Stimulated activated CD8-positive, alpha-beta memory T cell treated with anti-CD3 and anti-CD28 coated beads, Interleukin-15, amount 100 ng/mL, for 1 hour (primary cell): ENCODE measurements at places on chromosomes 4 and X.

GRCh38 chr4:74104145-74104544 lies 5.2 kb upstream of the CXCL2 start:
- DNase-seq: no peak

- no peak for DNase-seq
Observed at GRCh38 chr4:27057662-27058061, 197.0 kb downstream of the STIM2 start.

- no peak for DNase-seq
Observed at GRCh38 chr4:68249434-68249833, 3.9 kb upstream of the TMPRSS11B start.

DNA sequence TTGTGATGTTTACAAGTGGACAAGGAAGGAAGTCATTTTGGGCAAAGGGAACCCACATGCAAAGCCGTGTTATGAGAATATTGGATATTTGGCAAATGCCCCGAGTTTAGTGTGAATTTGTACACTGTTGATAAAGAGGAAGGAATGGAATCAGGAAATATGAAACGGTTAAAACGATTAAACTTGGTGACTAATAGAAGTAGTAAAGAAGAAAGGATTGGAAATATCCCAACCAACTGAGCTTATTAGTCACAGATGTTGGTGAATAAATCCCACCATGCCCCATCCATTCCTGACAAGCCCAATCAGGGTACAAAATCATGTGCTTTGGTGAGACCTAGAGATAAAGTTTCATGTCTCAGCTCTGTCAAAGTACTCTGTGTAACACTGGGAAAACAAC lies 22.0 kb downstream of the ARHGAP24 start:
- DNase-seq: no peak

DNA sequence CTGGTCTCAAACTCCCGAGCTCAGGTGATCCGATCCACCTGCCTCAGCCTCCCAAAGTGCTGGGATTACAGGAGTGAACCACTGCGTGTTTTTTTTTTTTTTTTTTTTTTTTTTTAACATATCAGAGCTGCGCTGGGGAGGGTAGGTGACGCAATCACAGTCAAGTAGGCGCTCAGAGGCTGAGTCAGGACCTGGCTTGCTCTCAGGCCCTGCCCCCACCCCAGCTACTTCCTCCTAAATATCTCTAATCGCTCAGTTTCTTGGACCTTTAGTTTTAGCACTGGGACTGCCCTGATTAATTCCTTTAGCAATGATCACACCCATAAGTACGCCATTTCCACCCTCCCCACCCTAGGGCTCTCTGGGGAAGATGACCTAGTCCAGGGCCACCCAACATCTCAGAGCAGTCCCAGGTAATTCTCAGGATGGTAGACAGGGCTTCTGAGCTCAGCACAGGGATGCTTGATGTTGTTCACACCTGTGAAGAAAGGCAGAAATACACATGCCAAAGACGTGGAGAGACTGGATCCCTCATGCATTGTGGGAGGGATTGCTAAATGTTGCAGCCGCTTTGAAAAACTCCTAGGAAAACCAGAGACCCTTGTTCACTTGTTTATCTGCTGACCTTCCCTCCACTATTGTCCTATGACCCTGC lies 50.2 kb downstream of the DDX3X start:
- DNase-seq: no peak

DNA sequence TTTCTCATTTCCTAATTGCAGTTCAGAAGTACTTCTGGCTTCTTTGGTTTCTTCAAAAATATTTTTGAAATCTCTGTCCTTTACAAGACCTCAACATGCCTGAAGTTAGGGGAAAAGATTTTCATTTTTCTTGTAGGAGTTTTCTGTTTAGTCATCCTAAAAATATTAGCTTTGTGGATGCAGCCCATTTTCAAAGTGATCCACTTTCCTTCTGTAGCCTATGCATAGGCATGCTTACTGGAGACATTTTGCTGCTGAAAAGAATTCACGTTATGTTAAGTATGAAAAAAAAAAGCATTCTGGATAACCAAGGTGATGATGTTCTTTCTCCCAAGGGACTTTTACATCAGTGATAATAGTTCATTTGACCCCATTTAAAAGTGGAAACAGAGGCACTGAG lies 245.6 kb downstream of the THOC2 start:
- no peak for DNase-seq

- no peak for DNase-seq
Observed at GRCh38 chr4:184583738-184584502, 65.3 kb downstream of the CASP3 start.

DNA sequence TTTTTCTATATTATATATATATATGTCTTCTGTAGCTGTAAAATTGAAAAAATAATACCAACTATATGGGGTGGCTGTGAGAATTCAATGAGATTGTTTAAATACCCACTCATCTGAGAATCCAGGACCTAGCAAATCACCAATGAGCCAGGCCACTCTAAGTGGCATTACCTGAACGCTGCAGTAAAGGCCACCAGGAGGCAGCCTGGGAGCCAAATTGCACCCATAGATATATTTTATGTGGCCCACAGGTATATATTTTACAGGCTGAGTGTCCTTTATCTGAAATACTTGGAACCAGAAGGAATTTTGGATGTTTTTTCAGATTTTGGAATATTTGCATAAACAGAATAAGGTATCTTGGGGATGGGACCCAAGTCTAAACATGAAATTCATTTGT lies 58.2 kb upstream of the C4orf50 start:
- no peak for DNase-seq

- no peak for DNase-seq
Observed at GRCh38 chr4:153234885-153235284, 30.6 kb downstream of the TRIM2 start.

- DNase-seq: no peak
Observed at GRCh38 chr4:172546782-172547181, 621.8 kb upstream of the GALNT7 start.

DNA sequence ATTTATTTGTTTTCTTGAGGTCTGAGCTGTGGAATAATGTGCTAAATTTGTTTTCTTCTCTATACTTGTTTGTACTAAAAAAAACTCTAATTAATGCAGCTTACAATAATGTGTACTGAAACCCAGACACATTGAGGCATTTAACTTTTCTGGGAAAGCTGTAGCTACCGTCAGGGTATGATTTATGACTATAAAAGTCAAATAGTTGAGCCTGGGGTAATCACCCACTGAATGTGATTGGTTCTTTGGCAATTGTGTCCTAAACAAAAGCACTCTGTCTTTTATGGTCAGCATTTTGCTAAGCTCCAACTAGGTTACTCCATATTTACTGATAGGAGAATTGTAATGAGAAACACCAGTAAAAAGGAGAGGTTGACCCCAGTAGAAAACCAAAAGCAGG lies 65.9 kb upstream of the CBLL2 start:
- DNase-seq: no peak

- DNase-seq: no peak
Observed at GRCh38 chrX:154056770-154057241, 37.1 kb upstream of the IRAK1 start.

- DNase-seq: no peak
Observed at GRCh38 chr4:48300004-48300403, 30.4 kb upstream of the TEC start.

GRCh38 chr4:19879330-19879729 lies 372.4 kb upstream of the SLIT2 start:
- DNase-seq: no peak

DNA sequence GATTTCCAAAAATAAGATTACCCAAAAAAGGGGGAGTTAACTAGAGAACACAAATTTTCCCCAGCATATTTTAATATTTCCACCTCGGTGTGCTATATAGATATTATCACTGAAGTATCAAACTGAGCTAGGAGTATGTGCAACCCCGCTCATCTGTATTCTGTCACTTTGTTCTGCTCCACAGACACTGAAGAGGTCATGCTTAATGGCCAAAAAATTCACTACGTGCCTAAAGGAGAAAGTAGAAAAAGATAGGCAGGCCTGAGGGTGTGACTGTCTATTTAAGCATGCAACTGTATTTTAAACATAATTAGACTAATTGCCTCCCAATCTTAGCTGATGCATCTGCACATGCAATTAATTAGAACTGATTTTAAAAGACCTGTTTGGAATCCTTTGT lies 24.5 kb downstream of the SH3RF1 start:
- no peak for DNase-seq

DNA sequence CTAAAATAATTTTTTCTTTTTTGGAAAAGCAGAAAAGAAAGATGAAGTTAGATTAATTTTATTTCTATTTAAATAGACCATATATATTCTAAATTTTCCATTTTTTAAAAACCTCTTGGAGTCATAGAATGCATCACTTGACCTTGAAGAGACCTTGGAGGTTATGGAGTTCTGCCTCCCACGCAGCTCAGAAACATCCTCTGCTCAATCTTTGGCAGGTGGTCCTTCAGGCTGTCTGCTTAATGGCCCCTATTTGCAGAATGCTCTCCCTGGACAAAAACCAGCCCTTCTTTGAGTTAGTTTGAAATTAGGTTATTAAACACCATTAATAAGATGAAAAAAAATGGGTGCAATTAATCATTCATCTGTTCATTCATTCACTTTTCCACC lies 194.1 kb upstream of the TLL1 start:
- DNase-seq: no peak

- no peak for DNase-seq
Observed at GRCh38 chrX:153766098-153766817, 2.2 kb downstream of the PLXNB3 start.

DNA sequence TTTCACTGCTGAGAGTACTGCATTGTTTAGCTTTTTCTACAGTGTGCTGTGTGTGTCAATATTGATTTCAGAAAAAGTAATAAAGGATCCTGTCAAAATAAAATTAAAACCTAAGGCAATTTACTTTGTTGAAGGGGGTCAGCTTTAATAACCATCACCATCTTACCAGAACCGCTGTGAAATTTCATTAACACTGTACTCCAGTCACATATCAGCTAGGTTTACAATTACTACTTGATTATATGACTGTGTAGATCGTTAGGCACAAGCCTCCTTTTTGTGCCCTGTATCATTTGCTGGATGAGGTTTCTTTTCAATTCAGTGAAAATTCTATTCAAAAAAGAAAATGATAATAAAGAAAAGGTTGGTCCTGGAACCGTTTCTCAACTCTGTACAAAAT lies 917.2 kb downstream of the CENPC start:
- DNase-seq: no peak

DNA sequence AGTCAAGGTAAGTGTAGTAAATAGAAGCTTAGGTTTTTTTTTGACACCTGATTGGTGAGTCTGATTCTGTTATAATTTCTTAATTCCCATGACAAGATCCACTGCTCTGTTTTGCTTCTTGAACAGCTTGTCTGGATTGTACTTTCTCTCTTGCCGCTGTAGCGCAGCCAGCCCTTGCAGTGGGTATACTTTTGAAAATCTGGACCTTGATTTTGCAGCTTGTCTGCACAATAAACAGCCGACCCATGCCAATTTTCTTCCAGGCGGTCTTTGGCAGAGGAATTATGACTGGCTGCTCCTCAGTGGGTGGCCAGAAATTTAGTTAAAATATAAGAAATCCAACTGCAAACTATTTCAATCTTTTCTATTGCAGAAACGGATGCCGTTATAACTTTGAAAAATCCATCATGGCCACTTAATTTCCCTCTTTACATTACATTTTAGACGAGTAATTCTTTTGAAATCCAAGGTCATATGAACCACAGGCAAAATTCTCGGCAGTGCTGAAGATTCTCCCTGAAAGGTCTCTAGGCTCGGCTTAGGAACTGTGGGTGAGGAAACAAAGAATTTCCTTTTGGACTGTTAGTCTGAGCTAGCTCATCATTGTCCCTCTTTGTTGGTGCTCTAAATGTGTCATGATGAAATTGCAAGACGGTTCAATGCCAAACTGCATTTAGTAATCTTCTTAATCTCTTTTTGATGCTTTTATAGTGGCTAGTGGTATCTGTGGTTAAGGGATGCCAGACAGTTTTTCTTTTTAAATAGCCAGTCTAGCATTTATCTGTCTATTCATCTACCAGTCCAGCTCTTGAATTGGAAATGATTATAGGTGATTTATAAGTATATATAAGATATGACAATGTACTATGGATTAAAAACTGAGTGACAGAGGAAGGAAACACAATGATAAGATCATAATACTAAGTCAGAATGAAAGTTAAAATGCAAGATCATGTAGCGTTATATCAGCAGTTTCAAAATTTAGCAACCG lies 31.5 kb upstream of the PTTG2 start:
- no peak for DNase-seq

DNA sequence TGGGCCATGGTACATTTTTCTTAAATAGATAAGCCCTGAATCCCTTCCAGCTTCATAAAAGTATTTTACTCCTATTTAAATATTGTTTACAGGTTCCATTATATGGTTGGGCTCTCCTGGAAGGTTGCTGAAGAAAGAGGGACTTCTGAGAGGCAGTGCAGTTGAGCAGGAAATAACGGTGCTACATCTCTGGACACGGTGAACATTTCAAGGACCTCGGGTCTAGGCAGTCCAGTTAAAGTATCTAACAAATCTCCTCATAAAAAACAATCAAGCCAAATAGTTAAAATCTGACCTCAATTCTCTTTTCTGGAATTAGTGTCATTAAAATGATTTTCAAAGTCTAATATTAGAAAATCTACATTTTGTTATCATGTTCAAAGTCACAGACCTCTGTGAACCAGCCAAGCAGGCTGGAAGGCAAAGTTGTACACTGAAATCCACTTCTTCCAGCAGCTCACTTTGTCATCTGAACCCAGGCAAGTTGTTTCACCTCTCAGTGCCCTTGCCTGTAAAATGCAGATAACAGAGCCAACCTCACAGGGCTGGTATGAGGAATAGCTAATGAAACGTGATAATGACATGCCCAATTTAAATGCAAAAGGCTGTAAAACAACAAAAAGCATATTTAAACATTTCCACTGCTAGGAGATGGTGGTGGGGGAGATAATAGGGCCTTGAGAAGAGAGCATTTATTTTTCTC lies 267.0 kb upstream of the KLF3 start:
- DNase-seq: no peak

- DNase-seq: no peak
Observed at GRCh38 chrX:151983186-151983585, 8.7 kb upstream of the GABRE start.

GRCh38 chr4:15013585-15013984 lies 11.3 kb downstream of the CPEB2 start:
- DNase-seq: no peak

GRCh38 chr4:165425629-165426028 lies 46.8 kb downstream of the CPE start:
- no peak for DNase-seq

- DNase-seq: no peak
Observed at GRCh38 chrX:10636337-10636736, 16.0 kb upstream of the MID1 start.

DNA sequence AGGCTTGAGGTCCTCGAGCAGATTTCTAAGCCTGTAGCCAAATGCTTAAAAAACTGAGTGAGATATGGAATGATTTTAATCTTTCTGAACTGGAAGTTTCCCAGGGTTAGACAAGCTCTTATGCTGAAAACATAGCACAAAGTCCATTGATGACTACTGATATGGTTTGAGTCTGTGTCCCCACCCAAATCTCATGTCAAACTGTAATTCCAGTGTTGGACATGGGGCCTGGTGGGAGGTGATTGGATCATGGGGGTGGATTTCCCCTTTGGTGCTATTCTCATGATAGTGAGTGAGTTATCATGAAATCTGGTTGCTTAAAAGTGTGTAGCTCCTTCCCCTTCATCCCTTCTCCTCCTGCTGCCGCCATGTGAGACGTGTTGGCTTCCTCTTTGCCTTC lies 454.9 kb downstream of the SPRY1 start:
- no peak for DNase-seq

GRCh38 chrX:148310426-148311165 lies 189.8 kb upstream of the AFF2 start:
- DNase-seq: peak; percentile 6
